Dermis microvascular lymphatic vessel endothelial cell (primary cell): ENCODE measurements at places on chromosomes 4 and X.

GRCh38 chr4:164396439-164396838 lies 357.5 kb upstream of the SMIM31 start:
- no peak for DNase-seq

GRCh38 chr4:7359400-7360062 lies 75.2 kb downstream of the PSAPL1 start:
- DNase-seq, result no peak

GRCh38 chrX:136171420-136171819 lies 24.1 kb downstream of the FHL1 start:
- DNase-seq, result no peak

DNA sequence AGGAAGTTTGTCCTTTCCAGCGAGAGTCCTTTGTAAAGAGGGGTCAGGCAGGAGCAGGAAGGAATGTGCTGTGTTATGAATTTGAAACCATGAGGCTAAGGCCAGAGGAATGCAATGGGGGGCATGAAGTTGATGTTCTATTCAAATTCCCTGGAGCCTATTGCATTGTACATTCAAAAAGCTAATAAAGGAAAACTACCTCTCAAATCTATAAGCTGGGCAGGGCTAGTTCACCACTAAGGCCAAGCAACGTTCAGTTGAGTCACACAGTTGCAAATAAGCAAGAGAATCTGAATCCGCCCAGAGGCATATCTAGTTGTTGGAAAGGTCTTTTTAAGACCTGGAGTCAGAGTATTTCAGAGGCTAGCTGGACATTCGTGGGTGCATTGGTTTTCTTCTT lies 148.3 kb downstream of the DCTD start:
- DNase-seq, result no peak

- DNase-seq, result no peak
Measured at GRCh38 chr4:81021142-81021944, 9.2 kb upstream of the BMP3 start.

DNA sequence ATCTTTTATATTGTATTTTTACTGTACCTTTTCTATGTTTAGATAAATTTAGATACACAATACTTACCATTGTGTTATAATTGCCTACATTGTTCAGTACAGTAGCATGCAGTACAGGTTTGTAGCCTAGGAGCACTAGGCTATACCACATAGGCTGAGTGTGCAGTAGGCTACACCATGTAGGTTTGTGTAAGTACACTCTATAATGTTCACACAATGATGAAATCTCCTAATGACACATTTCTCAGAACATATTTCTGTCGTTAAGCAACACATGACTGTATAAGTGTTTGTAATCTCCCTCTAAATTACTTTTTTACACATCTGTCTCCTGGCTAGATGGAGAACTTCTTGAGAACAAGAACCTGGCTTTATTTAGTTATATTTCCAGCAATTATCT lies 40.3 kb downstream of the UCHL1 start:
- no peak for DNase-seq

- DNase-seq, result no peak
Measured at GRCh38 chr4:123871341-123871740, 474.7 kb downstream of the SPRY1 start.

GRCh38 chr4:122826553-122827257 lies at the start of gene FGF2:
TSS of gene FGF2 (plus strand) at chr4:122826831. CDS start at chr4:122827175, 344 bp downstream.
- DNase-seq, result peak; percentile 47

GRCh38 chr4:154307451-154307850 lies 184.1 kb downstream of the DCHS2 start:
- DNase-seq, result no peak

DNA sequence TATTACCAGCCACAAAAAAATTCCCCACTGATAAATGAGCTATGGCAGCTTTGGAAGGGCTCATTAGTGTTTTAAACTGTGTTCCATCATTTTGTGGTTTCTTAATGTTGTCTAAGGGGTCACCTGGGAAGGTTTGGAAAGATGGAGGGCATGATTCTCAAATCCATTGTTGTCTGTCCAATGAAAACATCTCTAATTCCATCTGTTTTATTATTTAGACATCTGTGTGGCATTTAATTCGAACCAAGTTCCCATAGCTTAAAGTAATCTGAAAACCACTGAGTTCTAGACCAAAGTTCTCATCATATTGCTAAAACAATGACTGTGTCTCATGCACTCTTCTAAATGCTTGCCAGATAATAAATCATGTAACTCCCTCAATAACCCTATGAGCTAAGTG lies 103.8 kb upstream of the PPP3CA start:
- no peak for DNase-seq
